ENCODE measurements at places on chromosomes 5 and 9.

DNA sequence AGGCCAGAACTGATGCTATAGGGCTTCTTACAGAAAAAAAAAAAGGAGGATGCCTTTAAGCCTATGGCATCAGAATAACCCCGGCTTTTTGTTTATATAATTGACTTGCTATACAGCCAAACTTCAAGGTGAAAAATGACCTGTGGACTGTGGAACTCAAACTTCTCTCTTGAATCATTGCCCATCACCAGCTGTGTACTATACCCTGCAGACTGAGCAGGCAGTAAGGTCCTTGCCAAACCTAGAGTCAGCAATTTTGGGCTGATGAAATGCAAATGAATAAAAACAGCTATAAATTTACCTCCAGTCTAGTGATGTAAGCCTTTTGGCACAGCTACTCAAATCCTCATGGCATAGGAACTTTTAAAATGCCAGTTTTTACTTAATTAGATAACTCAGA is 44.5 kb upstream of the PPP3R2 start:
- no peak for DNase-seq

GRCh38 chr9:2298217-2298616 is 283.1 kb downstream of the SMARCA2 start:
- DNase-seq = no peak

- no peak for DNase-seq
These were observed 28.3 kb upstream of the PTGS1 start for GRCh38 chr9:122342323-122343050.

- no peak for DNase-seq
These were observed 526.1 kb downstream of the TLR4 start for GRCh38 chr9:118230329-118230728.

- DNase-seq = no peak
These were observed 13.5 kb downstream of the C5orf46 start for GRCh38 chr5:147892696-147893296.

- no peak for DNase-seq
These were observed 509.5 kb upstream of the PAPPA start for GRCh38 chr9:115643948-115644727.

DNA sequence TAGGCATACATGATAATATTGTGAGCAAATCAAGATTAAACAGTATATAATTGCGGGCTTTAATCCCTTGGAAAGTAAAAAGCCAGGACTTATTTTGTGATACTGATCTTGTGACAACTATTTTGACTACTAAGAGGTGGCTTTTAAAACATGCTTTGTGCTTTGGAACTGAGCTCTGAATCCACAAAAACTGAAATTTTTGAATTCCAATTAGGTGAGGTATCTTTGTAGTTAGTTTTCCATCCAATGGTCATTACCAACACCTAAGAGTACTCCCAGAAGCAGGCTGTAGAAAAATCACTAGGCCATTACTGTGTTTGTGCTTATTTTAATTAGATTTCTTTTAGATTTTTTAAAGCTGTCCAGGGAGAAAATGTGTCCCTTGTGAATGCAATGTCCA is 559.5 kb upstream of the WWC1 start:
- no peak for DNase-seq

GRCh38 chr5:154849264-154849785 is 1.1 kb downstream of the FAXDC2 start:
- DNase-seq = no peak

DNA sequence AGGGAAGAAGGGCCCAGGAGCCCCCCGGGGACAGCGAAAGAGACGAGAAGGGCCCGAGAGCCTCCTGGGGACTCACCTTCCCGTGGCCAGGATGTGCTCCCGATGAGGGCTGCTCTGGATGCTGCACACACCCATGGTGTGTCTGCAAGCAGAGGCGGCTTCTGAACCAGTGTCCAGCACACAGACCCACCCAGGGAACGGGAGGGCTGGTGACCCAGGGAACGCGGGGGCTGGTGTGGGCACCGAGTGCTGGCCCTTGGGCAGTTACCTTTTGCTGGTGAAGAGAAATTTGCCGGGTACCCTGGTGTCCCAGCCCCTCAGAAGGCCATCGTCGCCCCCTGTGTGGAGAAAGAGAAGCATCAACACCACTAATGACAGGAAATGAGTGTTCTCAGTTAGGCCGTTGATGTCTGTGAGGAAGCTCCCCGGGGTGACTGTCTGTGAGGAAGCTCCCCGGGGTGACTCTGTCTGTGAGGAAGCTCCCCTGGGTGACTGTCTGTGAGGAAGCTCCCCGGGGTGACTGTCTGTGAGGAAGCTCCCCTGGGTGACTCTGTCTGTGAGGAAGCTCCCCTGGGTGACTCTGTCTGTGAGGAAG is 13.2 kb downstream of the MRPL41 start:
- DNase-seq = no peak

- DNase-seq = peak; percentile 3
These were observed 675.2 kb downstream of the ACTL7B start for GRCh38 chr9:108180541-108180940.

GRCh38 chr5:96729156-96729555 is 67.0 kb downstream of the CAST start:
- DNase-seq = no peak

DNA sequence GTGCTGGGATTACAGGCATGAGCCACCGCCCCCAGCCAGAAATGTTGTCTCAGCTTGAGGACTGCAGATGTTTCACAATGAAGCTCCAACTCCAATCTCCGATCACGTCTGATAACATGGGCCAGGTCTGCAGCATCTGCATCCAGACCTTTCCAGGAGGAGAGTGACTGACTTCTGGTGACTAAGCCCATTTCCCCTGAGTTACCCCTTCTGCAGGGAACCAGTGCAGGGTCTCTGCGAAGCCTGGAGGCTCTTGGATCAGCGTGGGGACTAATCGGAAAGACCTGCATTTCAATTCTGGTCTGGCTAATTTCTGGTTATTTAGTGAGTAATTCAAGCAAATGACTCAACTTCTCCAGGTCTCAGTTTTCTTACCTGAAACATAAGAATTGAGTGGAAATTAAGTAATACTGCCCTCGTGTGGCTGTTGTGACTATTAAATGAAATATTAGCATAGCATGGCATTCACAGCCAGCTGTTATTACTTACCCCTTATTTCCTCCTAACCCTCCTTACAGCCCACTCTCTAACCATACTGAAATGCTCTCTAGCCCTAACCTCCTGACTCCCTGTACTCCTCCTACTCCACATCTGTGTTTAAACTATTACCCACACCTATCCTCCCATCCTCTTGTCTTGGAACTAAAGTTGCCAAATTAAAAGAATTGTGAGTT is 2.2 kb upstream of the GNPDA1 start:
- peak; percentile 36 for DNase-seq

DNA sequence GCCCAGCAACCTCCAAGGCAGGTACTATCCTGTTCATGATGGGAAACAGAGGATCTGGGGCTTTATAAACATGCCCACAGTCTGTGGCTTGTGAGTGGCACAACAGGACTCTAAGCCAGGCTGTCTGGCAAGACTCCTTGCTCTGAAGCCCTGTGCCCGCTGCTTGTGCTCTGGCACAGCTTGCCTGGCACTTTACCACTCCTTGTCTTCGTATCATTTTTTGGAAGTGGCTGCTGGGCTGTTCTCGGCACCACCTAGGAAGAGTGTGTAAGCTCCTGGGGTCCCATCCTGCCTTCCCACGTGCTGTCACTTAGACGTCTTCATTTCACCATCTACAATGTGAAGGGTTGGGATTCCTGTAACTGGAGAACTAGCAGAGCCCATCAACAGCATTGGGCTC is 59.3 kb upstream of the GLRX start:
- no peak for DNase-seq

- no peak for DNase-seq
These were observed 32.7 kb upstream of the FCN2 start for GRCh38 chr9:134847752-134848432.

DNA sequence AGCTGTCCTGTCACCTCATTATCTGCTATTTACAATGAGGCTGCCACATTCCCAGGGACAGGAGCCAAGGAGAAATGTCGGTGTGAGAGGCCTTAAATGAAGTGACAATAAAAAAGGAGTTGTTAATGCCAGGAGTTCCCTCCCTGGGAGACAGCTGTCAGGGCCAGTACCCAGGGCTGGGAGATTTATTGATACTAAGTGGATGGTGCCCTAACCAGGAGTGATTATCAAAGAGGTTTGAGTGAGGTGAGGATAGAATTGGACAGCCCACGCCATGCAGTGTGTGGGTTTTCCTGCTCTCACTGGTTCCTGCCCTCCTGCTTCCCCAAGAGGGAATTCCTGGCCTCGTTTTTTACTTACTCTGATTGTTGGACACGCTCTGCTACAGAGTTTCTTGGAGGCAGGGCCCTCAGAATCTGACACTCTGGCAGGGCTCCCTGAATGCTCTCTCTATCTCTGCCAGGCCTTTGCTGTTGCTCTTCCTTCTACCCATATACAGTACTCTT is 150.8 kb downstream of the GRIA1 start:
- no peak for DNase-seq

DNA sequence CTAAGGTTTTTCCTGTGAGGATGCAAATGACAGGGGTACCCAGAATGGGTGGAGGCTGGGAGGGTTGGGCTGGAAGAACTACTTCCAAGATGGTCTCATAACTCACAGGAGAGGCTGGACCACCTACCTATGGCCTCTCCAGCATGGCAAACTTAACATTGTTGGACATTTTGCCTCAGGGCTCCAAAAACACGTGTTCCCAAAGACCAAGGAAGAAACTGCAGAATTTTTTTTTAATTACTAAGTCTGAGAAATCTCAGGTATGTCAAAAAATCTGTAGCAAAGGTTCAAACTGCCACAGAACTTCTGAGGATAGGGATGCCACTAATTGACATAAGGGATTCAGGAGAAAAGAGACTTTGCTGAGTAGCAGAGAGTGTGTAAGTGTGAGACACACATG is 270.8 kb downstream of the NNT start:
- no peak for DNase-seq

- no peak for DNase-seq
These were observed 18.6 kb downstream of the B4GALT1 start for GRCh38 chr9:33148367-33149014.
